Regular cardiac myocyte (primary cell): ENCODE measurements at places on chromosomes 3 and 15. TPM values are rescaled to one million over a fixed set of nuclear protein-coding genes. Genes with fewer than 3 reads are reported as not detected.

Gene ITPKA
- total RNA-seq, result 0.28 and 1.2 TPM in 2 replicates

Gene ADAMTS9
- 4.2 and 5.9 TPM in 2 replicates for total RNA-seq

Gene KLHL6
- under 0.01 TPM in 2 replicates for total RNA-seq

Gene CHRM5
- not detected in 2 replicates for total RNA-seq

Gene WDR49
- under 0.01 TPM in 1 of 2 replicates, not detected in the other for total RNA-seq

Gene FILIP1L
- total RNA-seq, result 11.7 and 34.1 TPM in 2 replicates

Gene FAM174B
- total RNA-seq, result 1.2 and 1.7 TPM in 2 replicates

Gene FSTL1
- 960 and 2,112 TPM in 2 replicates for total RNA-seq

Gene SLCO2A1
- total RNA-seq, result under 0.01 and 0.28 TPM in 2 replicates

Gene CFAP44
- 1.2 and 35.8 TPM in 2 replicates for total RNA-seq

Gene SSUH2
- not detected in 2 replicates for total RNA-seq

Gene GOLGA8A
- 4.4 and 25.9 TPM in 2 replicates for total RNA-seq

Gene NEDD4
- 32.1 and 39.9 TPM in 2 replicates for total RNA-seq

Gene MYRIP
- under 0.01 and 1.2 TPM in 2 replicates for total RNA-seq

Gene CA12
- 60.4 and 195 TPM in 2 replicates for total RNA-seq

Gene ABI3BP
- total RNA-seq, result 26.6 and 121 TPM in 2 replicates

Gene SNTN
- not detected in 2 replicates for total RNA-seq

Gene USP50
- 0.28 TPM in 1 of 2 replicates, not detected in the other for total RNA-seq

Gene UROC1
- total RNA-seq, result not detected in 2 replicates

Gene ITIH1
- total RNA-seq, result 0.56 TPM in 1 of 2 replicates, not detected in the other

Gene TM4SF1
- total RNA-seq, result 657 and 1,042 TPM in 2 replicates

Gene PXYLP1
- total RNA-seq, result 3.3 and 11.8 TPM in 2 replicates

Gene THBS1
- 1,847 and 5,888 TPM in 2 replicates for total RNA-seq

Gene PSMD2
- total RNA-seq, result 485 and 1,347 TPM in 2 replicates

Gene PLSCR2
- not detected in 2 replicates for total RNA-seq

Gene IGDCC3
- total RNA-seq, result not detected in 2 replicates

Gene KNL1
- total RNA-seq, result 2.5 and 24.7 TPM in 2 replicates

Gene CPN2
- not detected in 2 replicates for total RNA-seq

Gene FAM81A
- total RNA-seq, result 0.28 and 0.38 TPM in 2 replicates

Gene GP9
- total RNA-seq, result not detected in 2 replicates

Gene C2CD4A
- 0.28 TPM in 1 of 2 replicates, not detected in the other for total RNA-seq
